ENCODE measurements at places on chromosomes 12 and 14.

GRCh38 chr14:101711041-101711856 lies 50.3 kb upstream of the PPP2R5C start:
- no peak for DNase-seq

DNA sequence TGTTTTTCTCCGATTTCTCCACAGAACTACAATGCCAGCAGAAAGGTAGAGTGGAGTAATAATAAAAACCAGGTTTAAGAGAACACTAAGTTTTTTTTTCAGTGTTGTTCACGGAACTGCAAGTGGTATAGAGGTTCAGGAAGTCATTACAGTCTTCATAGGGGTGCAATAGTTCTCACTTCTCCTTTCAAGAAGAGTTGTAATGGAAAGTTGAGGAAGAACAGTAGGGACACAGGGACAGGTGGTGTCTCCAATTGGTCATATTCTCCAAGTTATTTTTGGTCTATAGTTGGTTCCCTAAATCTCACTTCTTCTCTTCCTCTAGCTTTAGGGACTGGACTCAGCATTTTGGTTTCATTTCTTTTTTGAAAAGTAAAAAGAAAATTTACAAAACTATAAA lies 894.0 kb downstream of the NRXN3 start:
- no peak for DNase-seq

DNA sequence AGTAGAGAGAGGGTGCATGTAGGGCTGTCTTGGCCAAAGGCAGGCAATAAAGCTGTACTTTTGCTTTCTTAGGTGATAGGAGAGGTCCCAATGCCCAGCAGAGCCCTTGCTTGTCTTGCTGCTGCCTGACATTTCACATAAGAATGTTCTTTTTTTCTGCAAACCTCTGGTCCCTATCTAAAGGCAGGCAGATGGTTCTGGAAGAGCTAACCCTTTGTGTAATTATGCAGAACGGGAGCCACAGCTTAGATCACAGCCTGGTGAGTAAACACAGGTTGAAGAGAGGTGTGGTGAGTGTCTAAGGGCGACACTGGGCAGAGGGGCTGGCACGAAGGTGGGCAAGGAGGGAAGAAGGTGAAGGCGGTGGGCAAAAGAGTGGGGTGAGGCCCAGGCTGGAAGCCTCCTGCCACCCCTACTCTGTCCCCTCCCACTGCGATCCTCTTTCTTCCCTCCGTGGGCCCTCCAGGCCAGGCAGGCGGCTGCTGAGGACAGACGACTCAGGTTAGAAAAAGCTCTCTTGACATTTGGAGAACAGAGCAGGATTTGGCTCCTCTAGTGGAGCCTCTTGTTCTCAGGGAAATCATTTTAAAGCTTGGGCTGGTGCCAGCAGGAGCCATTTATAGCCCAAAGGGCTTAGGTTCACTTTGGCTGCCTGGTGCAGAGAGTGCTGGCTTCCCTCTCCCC lies 42.8 kb downstream of the PRMT8 start:
- DNase-seq = peak; percentile 77

DNA sequence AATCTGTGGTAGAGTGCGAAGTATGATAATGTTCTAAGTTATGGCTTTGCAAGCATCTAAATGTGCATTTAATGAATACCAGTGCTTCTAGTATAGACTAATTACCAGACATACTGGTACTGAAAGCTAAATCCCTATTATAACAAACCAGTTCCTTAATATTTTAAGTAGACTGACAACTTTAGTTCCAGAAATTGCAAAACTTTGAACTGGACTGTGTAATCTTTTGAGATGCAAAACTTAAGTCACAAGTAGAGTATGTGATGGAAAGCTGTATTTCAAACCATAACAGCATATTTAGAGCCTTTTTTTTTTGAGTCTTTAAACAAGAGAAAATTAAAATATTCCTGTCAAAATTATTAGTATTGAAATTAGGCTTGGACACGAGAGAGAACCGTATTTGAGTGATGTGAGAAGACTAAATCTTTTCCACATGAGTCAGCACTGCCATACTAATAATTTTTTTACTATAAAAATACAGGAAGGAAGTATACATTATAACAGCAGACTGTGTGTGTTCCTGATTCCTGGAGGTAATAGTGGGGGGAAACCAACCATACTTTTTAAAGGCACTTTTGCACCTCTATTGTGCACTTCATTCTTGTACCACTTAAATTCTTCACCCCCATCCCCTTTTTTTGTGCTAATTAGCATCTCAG lies 45.5 kb downstream of the PPM1A start:
- no peak for DNase-seq

DNA sequence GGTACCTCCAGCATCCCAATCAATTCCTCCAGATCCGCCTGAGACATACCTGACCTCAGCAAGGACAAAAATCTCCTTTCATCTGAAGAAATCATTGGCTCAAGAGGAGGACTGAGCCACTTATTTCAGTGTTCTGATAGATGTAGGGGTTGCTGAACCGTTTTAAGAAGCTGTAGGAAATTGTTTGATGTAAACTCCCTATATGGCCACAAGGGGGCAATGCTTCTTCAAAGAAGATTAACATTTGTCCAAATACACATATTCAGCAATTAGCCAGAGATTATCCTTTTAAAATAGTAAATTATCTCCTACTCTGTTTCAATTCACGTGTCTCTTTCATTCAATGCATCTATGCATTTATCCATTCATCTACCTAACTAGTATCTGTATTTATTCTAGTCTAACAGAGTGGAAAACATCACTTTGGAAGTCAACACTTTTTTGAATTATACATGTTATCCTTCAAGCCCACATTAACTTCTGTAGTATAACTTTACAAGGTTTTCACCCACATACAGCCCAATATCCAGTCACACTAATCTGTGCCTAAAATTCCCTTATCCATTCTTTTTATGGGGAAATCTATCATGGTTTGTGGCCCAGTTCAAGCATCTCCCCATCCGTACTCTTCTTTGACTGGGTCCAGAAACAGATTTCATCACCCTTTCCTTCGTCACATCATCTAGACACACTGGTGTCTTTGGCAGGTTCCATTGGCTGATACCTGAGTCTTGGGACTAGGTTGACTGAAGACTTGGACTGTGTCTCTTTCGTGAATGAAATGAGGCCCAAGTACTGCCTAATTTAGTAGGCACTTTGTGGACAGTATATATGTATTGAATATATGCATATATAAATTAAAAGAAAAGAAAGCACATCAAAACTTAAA lies 411.0 kb upstream of the OR4E1 start:
- DNase-seq = no peak

DNA sequence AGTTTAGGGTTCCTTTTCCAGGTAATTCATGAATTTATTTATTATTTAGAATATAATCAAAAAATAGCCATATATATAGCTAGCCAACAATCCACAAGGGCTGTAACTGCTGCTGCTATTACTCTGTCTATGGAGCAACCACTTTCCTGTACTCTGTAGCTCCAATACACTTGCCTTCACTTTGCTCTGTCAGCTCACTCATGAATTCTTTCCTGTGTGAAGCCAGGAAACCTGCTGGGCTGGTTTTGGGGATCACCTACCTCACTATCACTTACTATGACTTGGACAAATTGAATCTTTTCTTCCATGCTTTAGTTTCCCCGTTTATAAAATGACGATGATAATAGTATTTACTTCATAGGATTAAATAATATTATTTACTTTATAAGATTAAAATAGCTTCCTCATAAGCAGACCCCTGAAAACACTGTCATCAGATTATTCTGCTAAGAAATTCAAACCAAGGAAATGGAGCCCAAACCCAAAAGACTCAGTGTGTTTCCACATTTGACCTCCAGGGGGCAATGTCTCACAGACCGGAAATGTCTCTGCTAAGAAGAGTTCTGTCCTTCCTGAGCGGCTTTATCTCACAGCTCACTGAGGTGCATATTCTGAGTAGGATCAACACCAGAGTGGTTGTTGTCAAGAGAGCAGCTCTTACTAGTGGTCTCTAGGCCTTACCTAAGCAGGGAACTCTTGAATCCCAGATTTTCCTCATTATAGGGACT lies 457.1 kb downstream of the DAD1 start:
- no peak for DNase-seq

- no peak for DNase-seq
Measured at GRCh38 chr14:68033336-68033932, 213.9 kb downstream of the RAD51B start.

GRCh38 chr14:100246809-100247428 lies 8.0 kb downstream of the YY1 start:
- DNase-seq = no peak

DNA sequence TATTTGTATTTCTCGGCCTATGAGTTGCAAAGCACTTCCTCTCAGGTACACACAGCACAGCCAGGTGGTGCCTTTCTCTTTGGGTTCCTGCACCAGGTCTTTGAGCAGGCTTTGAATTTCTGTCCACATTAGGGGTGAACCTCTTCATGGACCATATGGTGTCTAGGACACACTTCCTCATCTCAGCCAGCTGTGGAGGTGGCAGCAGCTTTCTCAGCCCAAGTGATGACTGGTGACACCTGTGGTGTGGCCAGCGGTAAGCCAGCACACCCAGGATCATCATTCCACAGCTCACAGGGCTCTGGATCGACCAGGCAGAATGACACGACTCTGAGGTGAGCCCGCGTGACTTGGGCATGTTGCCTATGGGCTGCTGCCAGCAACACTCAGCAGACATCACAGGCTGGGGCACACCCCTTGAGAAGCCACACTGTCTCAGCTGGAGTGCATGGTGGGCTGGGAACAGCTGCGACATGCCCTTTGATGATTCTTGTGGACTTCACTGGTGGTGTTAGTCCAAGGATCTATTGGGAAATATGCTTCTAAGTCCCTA lies 36.8 kb downstream of the SLC5A8 start:
- no peak for DNase-seq

- no peak for DNase-seq
Measured at GRCh38 chr14:32593290-32593942, 264.3 kb downstream of the AKAP6 start.

- no peak for DNase-seq
Measured at GRCh38 chr14:96422992-96423391, 31.1 kb downstream of the AK7 start.

- no peak for DNase-seq
Measured at GRCh38 chr12:108668542-108668941, 34.8 kb upstream of the SELPLG start.

- no peak for DNase-seq
Measured at GRCh38 chr12:57735952-57736740, 2.4 kb downstream of the AGAP2 start.

- no peak for DNase-seq
Measured at GRCh38 chr14:75312341-75312740, 33.7 kb downstream of the FOS start.

- no peak for DNase-seq
Measured at GRCh38 chr12:131805421-131805820, 22.8 kb upstream of the MMP17 start.

GRCh38 chr14:22588526-22589095 lies 413 bp downstream of the DAD1 start:
- no peak for DNase-seq

GRCh38 chr14:74698465-74698864 lies 14.4 kb downstream of the AREL1 start:
- DNase-seq = no peak

GRCh38 chr12:41514021-41514777 lies 326.1 kb downstream of the PDZRN4 start:
- no peak for DNase-seq

DNA sequence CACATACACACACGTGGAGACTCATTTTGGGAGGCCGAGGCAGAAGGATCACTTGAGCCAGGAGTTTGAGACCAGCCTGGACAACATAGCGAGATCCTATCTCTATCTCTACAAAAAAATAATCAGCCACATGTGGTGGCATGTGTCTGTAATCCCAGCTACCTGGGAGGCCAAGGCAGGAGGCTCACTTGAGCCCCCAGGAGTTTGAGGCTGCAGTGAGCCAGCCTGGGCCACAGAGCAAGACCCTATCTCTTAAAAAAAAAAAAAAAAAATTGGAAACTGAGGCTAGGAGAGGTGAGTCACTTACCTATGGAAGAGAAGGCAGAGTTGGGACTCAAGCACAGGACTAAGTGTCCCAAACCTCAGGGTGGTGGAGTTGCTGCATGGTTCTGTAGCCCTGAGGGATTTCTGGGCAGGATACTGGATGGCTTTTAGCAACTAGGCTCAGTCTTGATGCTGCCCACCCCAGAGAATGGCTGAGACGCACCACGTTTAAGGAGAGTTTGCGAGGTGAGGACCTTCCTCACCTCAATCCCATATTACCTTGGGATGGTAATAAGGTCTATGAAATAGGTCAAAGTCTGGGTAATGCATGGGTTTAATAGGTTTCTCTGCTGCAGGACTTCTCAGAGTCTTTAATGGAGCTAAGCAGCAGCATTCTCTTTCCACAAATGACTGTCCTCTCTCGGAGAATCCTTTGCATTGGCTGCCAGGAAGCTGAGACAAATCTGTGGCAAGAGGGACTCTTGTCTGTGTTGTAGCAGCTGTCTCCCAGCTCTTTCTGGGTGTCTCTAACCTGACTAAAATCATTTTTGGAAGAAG lies 35.6 kb downstream of the SH2B3 start:
- DNase-seq = no peak

- DNase-seq = peak; percentile 95
Measured at GRCh38 chr14:96090441-96091148, 51.4 kb downstream of the C14orf132 start.

DNA sequence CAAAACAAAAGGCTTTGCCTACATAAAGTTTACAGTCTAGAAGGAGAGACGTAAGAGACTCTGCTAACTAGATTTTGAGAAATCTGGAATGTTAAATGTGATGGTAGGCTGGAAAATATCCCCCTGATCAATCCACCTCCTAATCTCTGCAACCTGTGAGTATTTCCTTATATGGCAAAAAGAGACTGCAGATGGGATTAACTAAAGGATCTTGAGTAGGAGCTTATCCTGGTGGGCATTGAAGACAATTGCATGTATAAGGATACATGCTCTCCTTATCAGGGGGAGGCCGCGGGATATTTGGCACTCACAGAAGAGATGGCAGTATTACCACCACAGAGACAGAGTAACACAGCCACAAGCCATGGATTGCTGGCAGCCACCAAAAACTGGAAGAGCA lies 95.2 kb downstream of the EGLN3 start:
- DNase-seq = no peak

DNA sequence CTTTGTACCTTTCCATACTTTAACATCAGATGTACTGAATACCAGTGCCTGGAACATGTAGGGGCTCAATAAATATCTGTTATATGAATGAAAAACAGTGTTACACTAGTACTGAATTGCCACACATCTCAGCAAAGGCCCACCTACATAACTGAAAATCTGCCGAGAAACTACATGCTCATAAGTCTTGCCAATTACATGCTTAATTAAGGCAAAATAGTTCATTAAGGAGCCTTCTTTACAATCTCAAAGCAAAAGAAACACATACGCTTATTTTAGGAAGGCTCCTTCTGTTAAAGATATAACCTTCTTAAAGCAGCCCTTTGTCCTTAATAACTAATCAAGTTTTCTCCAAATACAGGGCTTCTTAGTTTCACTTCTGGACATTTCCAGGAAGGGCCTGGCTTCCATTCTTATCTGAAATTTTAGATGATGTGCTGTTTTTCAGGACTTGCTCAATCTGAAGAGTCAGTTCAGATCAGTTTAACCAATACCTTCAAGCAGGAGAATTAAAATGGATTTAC lies 11.5 kb downstream of the LIMA1 start:
- no peak for DNase-seq

Data from NCI-H187 (cell line).